Activated naive CD8-positive, alpha-beta T cell treated with anti-CD3 and anti-CD28 coated beads for 36 hours (primary cell): ENCODE measurements at places on chromosomes 5 and 9. TPM values are rescaled to one million over a fixed set of nuclear protein-coding genes. Genes with fewer than 3 reads are reported as not detected.

Gene NEURL1B
- 0.10 TPM for total RNA-seq

Gene MAT2B
- total RNA-seq = 67.7 TPM

Gene MARCHF11
- total RNA-seq = not detected

Gene FGFR4
- 1.5 TPM for total RNA-seq

Gene PRUNE2
- total RNA-seq = 0.35 TPM

Gene SPATA31E1
- total RNA-seq = not detected

Gene COL5A1
- total RNA-seq = 0.24 TPM

Gene MORN5
- total RNA-seq = not detected

Gene SPINK5
- total RNA-seq = not detected

Gene PCDHB11
- not detected for total RNA-seq

Gene ASPN
- not detected for total RNA-seq

Gene PCDHGC3
- total RNA-seq = 0.33 TPM

Gene FBP1
- 0.82 TPM for total RNA-seq

Gene PCDHGB4
- total RNA-seq = not detected

Gene CMBL
- total RNA-seq = 2.4 TPM

Gene PROB1
- total RNA-seq = 6.2 TPM

Gene IFNK
- total RNA-seq = not detected

Gene RIMOC1
- 31.0 TPM for total RNA-seq

Gene BARHL1
- not detected for total RNA-seq

Gene DAP
- 53.4 TPM for total RNA-seq

Gene FBXL7
- total RNA-seq = not detected

Gene GPR150
- total RNA-seq = 0.52 TPM

Gene MVB12B
- 9.5 TPM for total RNA-seq

Gene ECM2
- not detected for total RNA-seq

Gene GABRG2
- not detected for total RNA-seq

Gene GRIA1
- not detected for total RNA-seq

Gene WHRN
- total RNA-seq = 5.8 TPM

Gene SEMA6A
- total RNA-seq = not detected

Gene PHF24
- 0.23 TPM for total RNA-seq

Gene EXOSC2
- 101 TPM for total RNA-seq
